CD4-positive, alpha-beta T cell (primary cell): ENCODE measurements at places on chromosomes 11 and 22.
A peak's percentile ranks its signal among the peaks of the same experiment; 100 is the strongest.

DNA sequence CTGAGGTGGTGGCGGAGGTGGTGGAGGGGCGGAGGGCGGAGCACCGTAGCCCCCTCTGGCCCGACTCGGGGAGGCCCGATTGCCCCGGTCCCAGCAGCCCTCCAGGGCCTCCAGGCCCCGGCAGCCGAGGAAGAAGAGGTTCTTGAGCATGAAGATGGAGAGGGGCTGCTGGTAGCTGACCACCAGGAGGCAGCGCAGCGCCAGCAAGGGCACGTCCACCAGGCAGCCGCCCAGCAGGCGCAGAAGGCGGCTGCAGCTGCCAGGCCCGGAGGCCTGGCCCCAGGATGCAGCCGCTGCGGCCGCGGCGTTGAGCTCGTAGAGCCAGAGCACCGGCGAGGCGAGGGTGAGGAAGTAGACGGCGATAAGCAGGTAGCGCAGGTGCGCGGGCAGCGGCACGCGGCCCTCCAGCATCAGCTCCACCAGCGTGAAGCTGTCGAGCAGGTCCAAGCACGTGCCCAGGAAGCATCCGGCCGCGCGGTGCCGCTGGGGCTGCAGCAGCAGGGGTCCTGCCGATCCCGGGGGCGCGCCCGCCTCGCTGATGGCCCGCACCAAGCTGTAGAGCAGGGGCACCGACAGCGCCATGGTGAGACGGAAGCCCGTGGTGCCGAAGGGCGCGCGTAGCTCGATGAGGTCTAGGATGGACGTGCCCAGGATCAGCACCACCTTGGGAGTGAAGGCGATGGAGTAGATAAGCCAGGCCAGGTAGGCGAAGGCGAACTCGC, 1.5 kb downstream of the TMEM121B start:
- peak; percentile 50 for DNase-seq

DNA sequence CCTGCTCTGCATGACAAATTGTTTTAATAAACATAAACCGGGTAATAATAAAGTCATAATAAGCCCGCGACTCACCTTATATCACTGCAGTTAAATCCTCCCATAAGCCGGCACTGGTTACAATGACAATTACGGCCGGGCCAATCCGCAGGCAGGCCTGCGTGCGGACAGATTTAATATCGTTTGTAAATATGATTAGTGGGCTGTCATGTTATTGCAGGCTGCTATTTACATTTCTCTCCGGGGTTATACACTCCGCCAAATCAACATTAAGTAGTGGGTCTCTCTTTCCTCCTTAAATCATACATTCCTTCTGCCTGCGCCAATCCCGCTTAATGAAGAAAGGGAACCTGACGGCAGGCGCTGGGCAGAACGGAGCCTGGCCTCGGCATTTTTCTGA, 51.8 kb upstream of the LMO1 start:
- no peak for DNase-seq

GRCh38 chr22:29292379-29292778, 14.1 kb upstream of the GAS2L1 start:
- DNase-seq: no peak

DNA sequence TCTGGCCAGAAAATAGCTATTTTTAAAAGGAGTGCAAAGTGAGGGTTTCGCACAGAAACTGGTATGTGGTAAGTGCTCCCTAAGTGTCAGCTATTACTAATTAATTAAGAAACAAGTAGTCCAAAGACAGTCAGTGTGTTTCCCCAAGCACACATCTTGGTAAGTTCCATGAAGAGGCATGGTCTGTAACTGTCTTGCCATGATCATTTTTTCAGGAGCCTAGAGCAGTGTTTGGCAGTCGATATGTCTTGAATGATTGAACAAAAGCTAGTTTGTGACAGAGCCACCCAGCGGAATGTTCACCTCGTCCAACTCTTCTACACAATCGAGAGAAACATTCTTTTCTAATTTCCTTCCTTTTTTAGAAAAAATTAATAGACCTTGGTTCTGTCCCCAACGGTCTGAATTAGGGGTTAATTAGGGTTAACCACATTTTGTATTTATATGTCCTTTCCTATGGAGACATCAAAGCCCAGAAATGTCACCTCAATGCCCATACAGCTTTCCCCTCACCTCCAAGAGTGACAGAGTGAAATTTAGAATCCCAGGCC, 57.6 kb upstream of the FTH1 start:
- DNase-seq: peak; percentile 60
